ENCODE measurements at places on chromosomes 5 and 9. TPM values are rescaled to one million over a fixed set of nuclear protein-coding genes. Genes with fewer than 3 reads are reported as not detected.

CAPSL gene
- not detected for polyA plus RNA-seq

HCN1 gene
- 1.4 TPM for polyA plus RNA-seq

MINAR2 gene
- polyA plus RNA-seq, result 0.22 TPM

- DNase-seq, result no peak
These were observed 966.0 kb upstream of the COX7C start for GRCh38 chr5:85651731-85652130.

GRCh38 chr5:151315998-151316597 lies 12.5 kb upstream of the SLC36A3 start:
- DNase-seq, result peak; percentile 82

GRCh38 chr5:151374539-151374938 lies 27.2 kb upstream of the SLC36A2 start:
- no peak for DNase-seq

All from muscle of back (tissue), 13 donors.